ENCODE measurements at places on chromosomes 5 and 9. TPM values are rescaled to one million over a fixed set of nuclear protein-coding genes. Genes with fewer than 3 reads are reported as not detected.

GRCh38 chr9:136824496-136825225, 16.9 kb downstream of the RABL6 start:
- no peak overlapping the region for H3K4me3 ChIP-seq
- H3K27me3 ChIP-seq, result no peaks in the 10 kb centered on the region
- peaks cover 6% of the 10 kb centered on the region for H3K4me1 ChIP-seq

DNA sequence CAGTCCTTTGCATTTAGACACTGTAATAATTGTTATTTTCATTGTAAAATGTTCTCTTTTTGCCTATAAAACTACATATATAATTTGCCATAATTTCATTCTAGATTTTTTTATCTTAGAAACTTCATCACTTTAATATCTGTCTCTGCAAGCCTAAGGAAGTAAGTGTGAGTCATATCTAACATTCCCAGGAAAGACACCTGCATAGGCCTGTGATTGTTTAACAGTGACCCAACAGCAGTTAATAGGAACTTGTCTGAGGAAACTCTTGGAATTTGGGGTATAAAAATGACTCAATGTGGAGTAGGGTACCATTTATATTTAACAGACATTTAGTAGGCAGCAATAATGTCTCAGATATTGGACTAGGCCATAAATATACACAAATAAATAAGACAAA, 229.2 kb upstream of the FAM174A start:
- H3K4me1 ChIP-seq, result peaks cover 6% of the 10 kb centered on the region
- peak; percentile 44 for DNase-seq
- no peaks in the 10 kb centered on the region for H3K36me3 ChIP-seq
- H3K27ac ChIP-seq, result no peak overlapping the region
- no peaks in the 10 kb centered on the region for H3K27me3 ChIP-seq

Gene CDK7
- polyA plus RNA-seq, result 24.6 TPM

- H3K4me3 ChIP-seq, result peak overlapping the region; percentile 53
- DNase-seq, result no peak
- peaks cover 9% of the 10 kb centered on the region for H3K4me1 ChIP-seq
Observed at GRCh38 chr5:115179394-115180164, 9.9 kb upstream of the TRIM36 start.

- no peaks in the 10 kb centered on the region for H3K27me3 ChIP-seq
- no peaks in the 10 kb centered on the region for H3K4me1 ChIP-seq
- H3K4me3 ChIP-seq, result no peak overlapping the region
- DNase-seq, result no peak
- H3K36me3 ChIP-seq, result no peaks in the 10 kb centered on the region
Observed at GRCh38 chr5:181031716-181032115, 8.3 kb upstream of the BTNL9 start.

- H3K36me3 ChIP-seq, result no peaks in the 10 kb centered on the region
- no peaks in the 10 kb centered on the region for H3K27me3 ChIP-seq
- H3K4me3 ChIP-seq, result no peak overlapping the region
Observed at GRCh38 chr9:99626426-99626825, 195.3 kb upstream of the NR4A3 start.

- no peak overlapping the region for H3K27ac ChIP-seq
- peaks cover 4% of the 10 kb centered on the region for H3K4me1 ChIP-seq
- H3K36me3 ChIP-seq, result no peaks in the 10 kb centered on the region
- DNase-seq, result no peak
- H3K27me3 ChIP-seq, result no peaks in the 10 kb centered on the region
Observed at GRCh38 chr9:35349287-35349990, 140.5 kb upstream of the RUSC2 start.

- DNase-seq, result peak; percentile 66
- peaks cover 18% of the 10 kb centered on the region for H3K4me1 ChIP-seq
- no peak overlapping the region for H3K27ac ChIP-seq
- no peak overlapping the region for H3K4me3 ChIP-seq
- H3K27me3 ChIP-seq, result no peaks in the 10 kb centered on the region
Observed at GRCh38 chr5:56037531-56038010, 42.8 kb upstream of the IL6ST start.

GRCh38 chr9:129160712-129161533, 17.1 kb downstream of the IER5L start:
- no peak for DNase-seq
- no peak overlapping the region for H3K27ac ChIP-seq
- H3K36me3 ChIP-seq, result no peaks in the 10 kb centered on the region
- H3K4me3 ChIP-seq, result no peak overlapping the region
- H3K27me3 ChIP-seq, result no peaks in the 10 kb centered on the region

DNA sequence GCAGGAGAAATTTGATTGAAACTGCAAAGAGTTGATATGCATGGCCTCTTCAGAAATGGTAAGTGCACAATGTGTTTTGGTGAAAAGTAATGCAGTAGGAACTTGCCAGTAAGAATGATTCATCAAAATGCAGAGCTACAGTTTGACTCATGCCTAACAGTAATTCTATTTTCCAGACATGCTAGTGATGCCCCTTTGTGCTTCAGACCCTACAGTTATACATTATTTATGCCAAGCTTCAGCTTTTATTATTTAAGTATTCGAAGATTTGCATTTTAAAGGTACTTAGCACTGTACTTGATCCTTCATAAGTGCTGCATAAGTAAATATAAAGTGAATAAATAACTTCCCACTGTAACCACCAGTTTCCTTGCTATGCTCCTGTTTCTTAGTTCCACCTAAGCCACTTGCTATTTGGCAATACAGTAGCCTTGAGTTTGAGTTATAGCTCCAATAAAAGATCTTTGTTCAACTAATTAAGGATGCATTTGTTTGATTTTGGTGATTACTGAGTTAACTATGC, 3.6 kb upstream of the SPATA31E1 start:
- no peak overlapping the region for H3K27ac ChIP-seq
- peaks cover 3% of the 10 kb centered on the region for H3K4me1 ChIP-seq
- DNase-seq, result peak; percentile 10
- H3K4me3 ChIP-seq, result no peak overlapping the region
- no peaks in the 10 kb centered on the region for H3K27me3 ChIP-seq

DNA sequence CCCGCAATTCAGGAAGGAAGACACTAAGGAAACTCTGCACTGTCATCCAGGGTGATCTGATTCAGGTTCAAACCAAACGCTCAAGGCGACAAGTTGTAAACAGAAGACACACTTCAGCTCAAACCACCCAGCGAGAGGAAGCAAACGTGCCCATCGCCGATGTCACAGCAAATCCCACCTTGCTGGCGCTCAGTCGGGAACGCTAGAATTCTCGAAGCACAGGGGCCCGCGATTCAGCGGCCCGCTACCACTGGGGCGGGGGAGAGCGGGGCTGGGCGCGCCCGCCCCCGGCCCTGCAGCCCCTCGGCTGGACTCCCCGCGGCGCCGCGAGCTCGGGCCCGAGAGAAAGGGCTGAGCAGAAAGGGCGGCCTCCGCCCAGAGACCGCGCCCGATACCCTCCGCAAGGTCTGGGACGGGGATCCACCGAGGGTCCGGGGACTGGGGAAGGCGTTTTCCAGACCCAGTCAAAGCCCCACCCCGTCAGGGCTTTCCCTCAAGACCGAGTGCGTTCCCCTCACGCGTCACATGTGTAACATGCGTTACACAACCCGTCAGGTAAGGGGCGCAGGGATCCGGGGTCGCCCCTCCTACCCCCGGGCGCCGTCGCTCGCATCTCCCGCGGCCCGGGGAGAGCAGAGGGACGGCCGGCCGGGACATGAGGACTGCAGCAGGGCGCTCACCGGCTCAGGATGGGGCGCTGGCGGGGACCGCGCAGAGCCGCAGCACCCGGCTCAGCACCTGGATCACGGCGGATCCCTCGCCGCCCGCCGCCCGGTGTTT, 469 bp downstream of the AGTPBP1 start:
- H3K4me1 ChIP-seq, result peaks cover 15% of the 10 kb centered on the region
- peaks cover 11% of the 10 kb centered on the region for H3K27me3 ChIP-seq
- H3K4me3 ChIP-seq, result peak overlapping the region; percentile 98
- H3K36me3 ChIP-seq, result no peaks in the 10 kb centered on the region

DNA sequence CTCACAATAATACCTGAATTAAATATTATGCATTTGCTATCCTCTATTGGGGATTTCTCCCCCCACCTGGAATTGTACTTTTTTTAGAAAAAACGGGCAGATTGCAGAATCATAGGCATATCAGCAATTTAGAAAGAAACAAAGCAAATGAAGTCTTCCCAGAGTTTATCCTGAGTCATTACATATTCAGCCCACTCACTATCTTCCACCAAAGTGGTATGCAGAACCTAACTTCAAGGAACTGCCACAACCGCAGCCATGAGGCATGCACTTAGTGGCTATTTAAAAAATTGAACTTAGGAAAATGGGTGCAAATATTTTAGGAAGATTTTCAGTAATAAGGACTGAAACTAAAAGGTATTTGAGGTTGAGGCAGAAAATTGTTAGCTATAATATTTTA, 48.6 kb downstream of the UBAP1 start:
- no peaks in the 10 kb centered on the region for H3K27me3 ChIP-seq
- no peak for DNase-seq
- H3K27ac ChIP-seq, result no peak overlapping the region
- no peak overlapping the region for H3K4me3 ChIP-seq

GRCh38 chr9:77531400-77531799, 116.7 kb downstream of the GNA14 start:
- no peak overlapping the region for H3K4me3 ChIP-seq
- no peaks in the 10 kb centered on the region for H3K36me3 ChIP-seq
- H3K4me1 ChIP-seq, result no peaks in the 10 kb centered on the region
- DNase-seq, result no peak
- H3K27ac ChIP-seq, result no peak overlapping the region

- H3K4me3 ChIP-seq, result no peak overlapping the region
- peaks cover 4% of the 10 kb centered on the region for H3K27me3 ChIP-seq
- H3K4me1 ChIP-seq, result no peaks in the 10 kb centered on the region
- DNase-seq, result no peak
- no peaks in the 10 kb centered on the region for H3K36me3 ChIP-seq
- no peak overlapping the region for H3K27ac ChIP-seq
Observed at GRCh38 chr9:107355394-107355793, 72.3 kb downstream of the RAD23B start.

Gene INSL6
- not detected for polyA plus RNA-seq

DNA sequence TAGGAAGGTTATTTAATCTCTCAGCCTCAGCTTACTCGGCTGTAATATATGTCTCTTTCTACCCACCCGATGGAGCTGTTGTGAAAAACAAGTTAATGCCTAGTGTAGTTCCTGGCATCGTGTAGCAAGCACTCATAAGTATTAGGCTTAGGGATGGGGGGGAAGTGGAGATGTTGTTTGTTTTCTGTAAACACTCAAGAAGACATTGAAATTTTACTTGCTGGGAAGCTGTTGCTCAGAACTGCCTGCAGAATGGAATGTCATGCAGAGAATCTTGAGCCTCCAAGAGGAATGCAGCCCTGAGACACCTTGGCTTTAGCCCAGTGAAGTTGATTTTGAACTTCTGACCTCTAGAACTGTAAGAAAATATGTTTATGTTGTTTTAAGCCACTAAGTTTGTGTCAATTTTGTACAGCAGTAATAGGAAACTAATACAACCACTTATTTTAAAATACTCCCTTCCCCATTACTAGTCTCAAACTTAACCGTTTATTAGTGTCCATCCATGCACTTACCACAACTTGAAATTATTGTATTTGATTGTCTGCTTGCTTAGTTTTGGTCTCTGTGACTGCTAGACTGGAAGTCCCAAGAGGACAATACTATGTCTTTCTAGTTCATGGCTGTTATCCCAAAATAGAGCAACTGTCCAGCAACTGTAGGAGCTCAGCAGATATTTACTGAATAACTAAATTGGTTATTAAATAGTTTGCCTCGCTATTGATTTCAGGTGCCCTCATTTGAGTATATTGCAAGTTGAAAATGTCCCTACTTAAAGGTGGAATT, 53.8 kb downstream of the MFAP3 start:
- peaks cover 9% of the 10 kb centered on the region for H3K27me3 ChIP-seq
- no peaks in the 10 kb centered on the region for H3K36me3 ChIP-seq
- no peaks in the 10 kb centered on the region for H3K4me1 ChIP-seq
- H3K27ac ChIP-seq, result no peak overlapping the region
- no peak overlapping the region for H3K4me3 ChIP-seq

Gene BAAT
- polyA plus RNA-seq, result not detected

Gene CATSPER3
- polyA plus RNA-seq, result 0.35 TPM

GRCh38 chr5:4212981-4213819, 617.6 kb downstream of the IRX1 start:
- no peak for DNase-seq
- H3K4me3 ChIP-seq, result no peak overlapping the region
- H3K27ac ChIP-seq, result no peak overlapping the region
- H3K4me1 ChIP-seq, result no peaks in the 10 kb centered on the region

DNA sequence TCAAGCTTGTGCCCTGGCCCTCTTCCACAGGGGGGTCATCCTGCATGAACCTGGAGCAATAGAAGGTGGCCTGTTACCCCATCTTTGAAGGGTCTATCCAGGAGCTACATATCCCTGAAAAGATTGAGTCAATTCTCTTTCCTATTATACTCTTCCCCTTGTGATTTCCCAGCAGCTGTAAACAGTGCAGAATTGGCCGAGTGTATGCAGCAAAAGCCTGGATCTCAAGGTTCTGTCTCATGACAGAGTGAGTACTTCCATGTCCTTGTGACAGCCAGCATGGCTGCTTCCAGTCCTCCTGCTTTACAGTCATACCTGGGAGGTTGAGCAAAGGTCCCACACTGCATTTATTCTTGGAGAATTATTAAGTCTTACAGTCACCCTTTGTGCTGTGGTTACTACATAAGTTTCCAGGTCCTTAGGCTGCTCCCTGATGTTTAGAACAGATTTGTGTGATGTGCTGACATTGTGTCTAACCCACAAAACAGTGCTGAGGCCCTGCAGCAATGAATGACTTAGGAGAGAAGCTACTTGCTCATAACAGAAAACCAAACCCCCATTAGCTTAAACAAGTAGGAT, 67.5 kb downstream of the NREP start:
- no peaks in the 10 kb centered on the region for H3K4me1 ChIP-seq
- no peaks in the 10 kb centered on the region for H3K27me3 ChIP-seq
- no peak for DNase-seq

Gene SUSD1
- 33.1 TPM for polyA plus RNA-seq

DNA sequence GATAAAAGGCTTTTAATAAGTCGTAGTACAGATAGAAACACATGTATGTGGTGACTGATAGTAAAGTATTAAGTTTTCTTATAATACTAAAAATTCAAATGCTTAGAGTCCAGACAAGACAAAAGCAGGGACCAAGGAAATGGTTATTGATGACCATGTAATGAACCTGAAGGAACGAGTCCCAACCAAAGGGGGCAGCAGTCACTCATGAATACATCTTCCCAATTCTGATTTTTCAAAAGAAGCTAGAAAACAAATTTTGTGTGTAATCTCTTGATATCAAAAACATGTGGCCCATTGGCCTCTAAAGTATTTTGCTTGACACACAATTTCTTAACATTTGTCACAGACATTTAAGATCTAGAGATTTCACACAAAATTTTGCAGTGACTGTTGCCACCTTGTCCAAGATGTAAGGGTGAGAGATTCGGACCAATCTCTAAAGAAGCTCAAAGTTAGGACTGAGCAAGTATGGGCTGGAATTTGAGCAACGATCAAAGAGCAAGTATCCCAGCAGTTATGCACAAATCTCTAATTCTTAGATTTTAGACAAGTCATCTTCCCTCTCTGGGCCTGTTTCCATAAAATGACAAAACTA, 66.8 kb downstream of the ARL15 start:
- no peak overlapping the region for H3K27ac ChIP-seq
- H3K4me3 ChIP-seq, result no peak overlapping the region
- no peaks in the 10 kb centered on the region for H3K27me3 ChIP-seq
- peaks cover 14% of the 10 kb centered on the region for H3K4me1 ChIP-seq
- no peaks in the 10 kb centered on the region for H3K36me3 ChIP-seq
- DNase-seq, result peak; percentile 47

Gene CCDC192
- polyA plus RNA-seq, result not detected

Gene SLC6A7
- not detected for polyA plus RNA-seq

Measured in endothelial cell of umbilical vein (primary cell).